Upper lobe of right lung (tissue), 1 donor: ENCODE measurements at places on chromosomes 16 and 17.

DNA sequence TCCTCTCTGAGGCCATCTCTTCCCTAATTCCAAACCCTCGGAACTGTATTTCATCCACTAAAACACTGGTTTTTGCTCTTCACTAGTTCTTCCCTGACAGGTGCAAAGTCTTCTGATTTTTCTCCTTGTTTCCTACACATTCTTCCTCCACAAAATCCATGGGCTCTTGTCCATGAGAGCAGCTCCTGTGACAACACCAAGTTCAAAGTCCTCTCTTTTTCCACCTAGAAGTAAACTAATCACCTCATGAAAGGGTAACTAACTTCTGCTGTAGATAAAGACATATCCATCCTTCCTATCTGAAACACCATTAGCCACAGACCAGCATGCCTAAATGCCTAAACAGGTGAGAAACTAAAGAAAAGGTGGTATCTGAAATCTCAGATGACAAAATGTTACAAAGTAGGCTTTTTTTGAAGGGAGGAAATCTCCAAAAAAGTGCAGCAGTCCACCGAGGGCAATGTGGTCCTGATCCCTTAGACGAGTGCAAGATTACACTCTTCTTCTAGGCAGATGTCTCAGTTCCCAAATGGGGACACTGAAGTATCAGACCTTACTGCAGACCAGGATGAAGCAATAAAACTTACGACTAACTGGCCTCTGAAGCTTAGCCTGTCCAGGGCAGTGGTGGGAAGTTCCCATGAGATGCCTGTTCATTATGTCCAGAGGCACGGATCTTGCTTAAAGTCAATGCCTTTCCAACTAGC, 2.8 kb downstream of the PIP4K2B start:
- DNase-seq: no peak

- no peak for DNase-seq
Measured at GRCh38 chr16:80346111-80346632, 194.6 kb upstream of the DYNLRB2 start.

DNA sequence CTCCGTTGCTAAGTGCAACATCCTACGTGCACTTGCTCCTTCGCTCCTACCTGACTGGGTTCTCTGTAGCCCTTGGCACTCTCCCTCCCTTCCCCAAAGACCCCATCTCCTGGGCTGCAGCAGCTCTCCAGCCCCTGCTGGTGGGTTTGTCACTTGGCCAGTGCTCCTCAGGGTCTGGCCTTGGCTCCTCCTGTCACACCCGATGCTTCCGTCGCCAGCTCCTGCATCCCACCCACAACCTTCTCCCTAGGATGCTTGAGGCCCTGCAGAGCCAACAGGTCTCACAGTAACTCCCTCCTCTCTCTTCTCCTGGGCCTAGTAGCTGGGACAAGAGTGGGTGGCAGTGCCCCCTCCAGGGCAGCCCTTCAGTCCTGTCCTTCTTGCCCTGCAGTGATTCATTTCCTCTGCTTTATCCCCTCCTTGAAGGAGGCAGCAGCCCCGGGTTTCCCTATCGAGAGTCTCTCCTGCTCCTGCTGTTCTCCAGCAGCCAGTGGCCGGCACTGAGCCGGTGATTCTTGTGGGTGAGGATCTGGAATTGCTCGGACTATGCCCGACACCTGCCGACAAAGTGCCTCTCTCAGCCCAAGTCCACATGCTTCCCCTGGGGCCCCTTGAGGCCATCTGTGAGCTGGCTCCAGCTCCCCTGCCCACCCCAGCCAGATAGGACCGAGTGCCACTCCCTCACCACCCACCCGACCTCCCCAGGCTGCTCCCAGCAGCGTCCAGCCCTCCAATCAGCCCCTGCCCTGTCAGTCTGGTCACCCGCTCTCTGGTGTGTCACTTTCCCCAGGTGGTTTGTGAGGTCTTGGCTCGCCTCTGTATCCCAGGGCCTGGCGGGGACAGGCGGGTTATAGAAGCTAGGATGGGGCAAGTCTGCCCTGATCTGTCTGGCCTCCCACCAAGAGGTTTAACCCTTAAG, 3.8 kb downstream of the LITAFD start:
- peak; percentile 64 for DNase-seq

- peak; percentile 69 for DNase-seq
Measured at GRCh38 chr17:17088086-17088485, 45.8 kb downstream of the MPRIP start.

GRCh38 chr16:57127037-57127763, 34.8 kb downstream of the CPNE2 start:
- no peak for DNase-seq
